ENCODE measurements at places on chromosomes 2 and 18.

DNA sequence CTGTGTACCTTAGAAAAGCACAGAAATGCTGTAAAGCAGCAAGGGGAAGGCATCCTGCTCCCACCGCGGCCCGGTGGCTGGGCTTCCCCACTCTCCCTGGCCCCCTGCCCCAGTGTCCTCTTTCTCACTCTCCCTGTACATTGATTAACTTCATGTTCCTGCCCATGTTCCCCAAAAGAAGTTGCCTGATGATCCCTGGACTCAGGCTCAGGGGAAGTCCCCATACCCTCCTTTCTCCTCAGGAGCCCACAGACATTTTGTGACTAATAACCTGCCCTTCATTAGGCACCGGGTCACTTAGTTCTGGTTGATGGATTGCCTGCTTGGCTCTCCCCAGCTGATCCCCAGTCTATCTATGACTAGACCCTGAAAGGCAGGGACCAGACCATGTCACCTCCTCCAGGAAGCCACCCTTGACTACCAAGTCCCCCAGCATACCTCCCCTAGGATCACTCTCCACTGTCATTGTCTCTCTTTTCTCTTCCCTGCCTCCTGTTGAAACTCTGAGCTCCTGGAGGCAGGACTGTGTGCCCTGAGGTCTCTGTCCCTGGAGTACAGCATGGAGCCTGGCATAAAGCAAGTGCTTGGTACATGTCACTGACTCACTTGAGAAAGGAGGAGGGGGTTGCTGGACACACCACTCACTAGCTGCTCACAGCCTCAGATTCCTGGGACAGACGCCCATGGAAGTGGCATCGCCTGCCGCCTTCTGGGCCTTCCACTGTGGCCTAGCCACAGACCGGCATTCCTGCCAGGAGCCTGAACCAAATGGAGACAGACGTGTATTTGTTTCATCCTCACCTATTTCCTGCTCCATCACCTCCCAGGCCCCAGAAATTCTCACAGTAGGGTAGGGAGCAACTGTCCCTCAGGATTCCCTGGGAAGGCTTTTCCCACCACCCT, 13.5 kb downstream of the MALL start:
- DNase-seq = no peak

GRCh38 chr2:236078297-236079255, 89.6 kb downstream of the GBX2 start:
- DNase-seq = no peak

GRCh38 chr2:59366288-59366687, 1125.2 kb upstream of the FANCL start:
- no peak for DNase-seq

DNA sequence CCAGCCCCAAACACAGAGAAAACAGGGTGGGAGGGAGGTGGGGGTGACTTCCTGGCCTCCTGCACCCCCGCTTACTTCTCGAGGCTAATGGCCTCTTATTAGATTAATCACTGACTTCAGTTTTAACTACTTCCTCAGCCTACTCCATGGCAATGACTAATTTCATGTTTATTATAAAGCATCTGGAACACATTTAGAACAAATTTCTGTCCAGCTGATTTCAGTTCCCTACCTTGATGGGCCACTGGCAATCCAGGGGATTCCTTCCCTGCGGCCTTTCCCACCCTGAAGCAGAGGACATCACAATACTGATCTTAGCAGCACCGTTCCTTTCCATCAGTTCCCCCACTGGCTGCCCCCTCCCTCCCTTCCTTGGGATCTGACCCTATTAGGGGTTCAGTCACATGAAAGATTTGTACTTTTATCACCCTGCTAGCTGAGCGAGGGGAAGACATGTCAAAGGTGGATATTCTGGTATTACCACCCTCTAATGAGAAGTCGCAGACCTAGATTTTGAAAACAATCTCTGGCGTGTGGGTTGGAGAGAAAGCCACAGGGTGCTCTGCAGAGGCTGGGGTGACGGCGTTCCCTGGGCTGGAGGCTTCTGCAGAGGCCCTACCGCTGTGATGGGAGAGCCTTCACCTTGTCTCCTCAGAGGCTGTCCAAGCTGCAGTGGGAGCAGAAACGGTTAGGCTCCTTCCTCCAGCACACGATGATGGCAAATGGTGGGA, 67.6 kb downstream of the KIAA2012 start:
- DNase-seq = no peak

- no peak for DNase-seq
Observed at GRCh38 chr18:57772387-57772799, 30.7 kb downstream of the ATP8B1 start.

GRCh38 chr2:227370791-227371312, 8.3 kb downstream of the TM4SF20 start:
- no peak for DNase-seq

GRCh38 chr2:128322715-128323554, 4.3 kb upstream of the HS6ST1 start:
- no peak for DNase-seq

DNA sequence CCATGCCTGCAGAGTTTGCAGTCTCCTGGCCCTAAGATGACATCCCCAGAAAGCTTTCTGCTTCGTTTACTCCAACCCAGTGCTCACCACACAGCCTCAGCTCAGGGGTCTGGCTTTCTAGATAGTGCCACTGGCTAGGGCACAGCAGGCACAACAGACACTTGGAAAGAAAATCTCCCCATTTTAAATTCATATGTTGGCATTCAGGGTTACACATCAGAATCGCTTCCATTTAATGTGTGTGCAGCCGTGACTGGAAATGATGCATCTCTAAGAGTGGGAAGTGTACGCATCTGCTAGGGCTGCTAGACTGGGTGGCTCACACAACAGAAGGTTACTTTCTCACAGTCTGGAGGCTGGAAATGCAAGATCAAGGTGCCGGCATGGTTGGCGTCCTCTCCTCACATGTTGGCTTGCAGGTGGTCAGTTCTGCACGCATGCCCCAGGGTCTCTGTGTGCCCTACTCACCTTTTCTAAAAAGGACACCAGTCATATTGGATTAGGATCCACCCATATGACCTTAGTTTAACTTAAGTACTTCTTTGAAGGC, 329.4 kb upstream of the RAB12 start:
- DNase-seq = no peak

GRCh38 chr18:32542221-32542798, 71.6 kb upstream of the GAREM1 start:
- DNase-seq = no peak

DNA sequence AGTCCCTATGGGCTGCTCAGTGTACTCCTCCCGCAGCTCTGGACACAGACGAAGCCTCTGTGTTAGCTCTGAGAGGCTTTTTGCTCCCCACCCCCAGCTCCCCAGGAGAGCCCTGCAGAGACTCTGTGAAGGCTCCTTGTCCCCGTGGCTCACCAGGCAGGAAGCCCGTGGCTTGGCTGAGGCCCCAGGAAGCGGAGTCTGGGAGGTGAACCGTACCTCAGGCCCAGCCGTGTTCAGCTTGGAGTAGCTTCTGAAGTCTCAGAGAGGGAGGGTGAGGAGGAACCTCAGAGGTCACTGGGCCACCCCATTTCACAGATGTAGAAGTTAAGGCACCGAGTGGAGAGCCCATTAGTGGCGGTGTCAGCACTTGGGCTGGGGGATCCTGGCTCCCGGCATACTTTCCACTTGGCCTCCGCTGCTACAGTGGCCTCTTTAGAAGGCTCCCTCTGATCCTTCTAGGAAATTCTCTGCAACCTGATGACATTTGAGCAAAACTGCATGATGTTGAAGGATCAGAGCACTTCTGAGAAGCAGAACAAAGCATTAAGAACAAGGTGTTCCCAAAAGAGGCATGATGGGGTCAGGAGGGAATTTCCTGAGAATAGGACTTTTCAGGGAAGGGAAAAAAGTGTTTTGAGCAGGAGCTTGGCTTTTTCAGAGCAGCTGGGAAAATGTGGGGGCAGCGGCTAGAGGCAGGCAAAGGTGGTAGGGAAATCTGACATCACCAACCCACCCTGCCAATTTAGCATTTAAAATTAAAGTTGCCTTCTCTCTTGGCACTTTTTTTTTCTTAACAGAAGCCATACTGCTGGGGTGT, 79.1 kb downstream of the MCFD2 start:
- DNase-seq = no peak

- DNase-seq = no peak
Observed at GRCh38 chr2:233796254-233796653, 18.1 kb downstream of the MROH2A start.

- DNase-seq = no peak
Observed at GRCh38 chr2:82857967-82858366, 1601.1 kb downstream of the SUCLG1 start.

- DNase-seq = no peak
Observed at GRCh38 chr2:121409966-121410365, 120.7 kb upstream of the RNU4ATAC start.

GRCh38 chr2:20035955-20036666, 15.3 kb downstream of the LAPTM4A start:
- DNase-seq = no peak

- no peak for DNase-seq
Observed at GRCh38 chr2:237735798-237736197, 62.8 kb upstream of the RBM44 start.

- no peak for DNase-seq
Observed at GRCh38 chr2:232833830-232834229, 36.2 kb upstream of the SNORC start.

- DNase-seq = no peak
Observed at GRCh38 chr18:78721981-78722380, 257.6 kb upstream of the SALL3 start.

DNA sequence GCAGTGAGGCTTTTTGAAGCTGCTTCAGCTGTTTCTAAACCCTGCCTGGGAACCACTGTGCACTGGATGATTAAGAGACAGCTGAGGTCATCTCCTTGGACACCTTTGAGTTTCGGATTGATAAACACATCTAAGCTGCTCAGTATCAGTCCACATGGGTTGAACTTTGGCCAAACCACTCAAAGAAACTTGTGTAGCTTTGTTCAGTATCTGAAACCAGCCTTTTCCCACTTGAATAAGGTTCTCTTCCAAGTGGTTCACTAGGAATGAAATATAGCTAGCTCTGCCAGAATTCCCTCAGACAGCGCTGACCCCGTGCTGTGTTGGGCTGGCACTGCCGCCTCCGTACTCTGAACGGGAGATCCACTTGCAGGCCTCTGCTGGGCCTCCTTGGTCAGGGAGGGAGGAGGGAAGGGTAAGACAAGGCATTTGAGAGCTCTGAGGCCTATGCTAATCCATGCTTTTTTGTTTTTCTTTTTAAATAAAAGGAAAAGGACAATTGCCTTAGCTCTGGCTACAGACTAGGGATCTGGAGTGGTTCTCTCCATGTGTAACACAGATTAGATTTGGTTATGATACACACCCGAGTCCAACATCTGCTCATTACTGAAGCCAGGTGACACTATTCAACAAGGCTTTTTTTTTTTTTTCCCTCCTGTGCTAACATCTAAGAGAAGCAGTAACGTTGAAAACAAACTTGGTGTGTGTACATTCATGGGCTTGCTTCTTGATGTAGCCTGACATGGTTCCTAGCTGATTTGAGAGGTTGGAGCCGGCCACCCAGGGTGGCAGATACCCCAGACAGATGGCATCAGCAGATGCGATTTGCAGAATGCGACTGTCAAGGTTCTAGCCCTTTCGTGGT, 67.7 kb downstream of the NCK2 start:
- DNase-seq = no peak

- DNase-seq = no peak
Observed at GRCh38 chr2:39581866-39582265, 83.9 kb upstream of the TMEM178A start.

DNA sequence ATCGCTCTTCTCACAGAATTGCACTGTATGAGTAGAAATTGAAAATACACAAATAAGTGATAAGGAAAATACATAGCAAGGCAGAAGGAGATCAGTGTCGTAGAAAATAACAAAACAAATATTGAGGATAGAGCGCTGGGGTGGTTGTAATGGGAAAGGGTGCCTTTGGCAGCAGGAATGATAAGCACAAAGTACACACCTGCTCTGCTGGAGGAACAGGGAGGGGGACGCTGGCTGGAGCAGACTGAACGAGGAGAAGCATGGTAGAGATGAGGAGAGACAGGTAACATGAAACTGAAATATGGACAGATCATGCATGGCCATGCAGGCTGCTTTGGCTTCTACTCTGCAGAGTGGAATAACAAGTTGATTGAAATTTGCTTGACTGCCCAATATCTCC, 181.2 kb upstream of the FSHR start:
- DNase-seq = no peak

DNA sequence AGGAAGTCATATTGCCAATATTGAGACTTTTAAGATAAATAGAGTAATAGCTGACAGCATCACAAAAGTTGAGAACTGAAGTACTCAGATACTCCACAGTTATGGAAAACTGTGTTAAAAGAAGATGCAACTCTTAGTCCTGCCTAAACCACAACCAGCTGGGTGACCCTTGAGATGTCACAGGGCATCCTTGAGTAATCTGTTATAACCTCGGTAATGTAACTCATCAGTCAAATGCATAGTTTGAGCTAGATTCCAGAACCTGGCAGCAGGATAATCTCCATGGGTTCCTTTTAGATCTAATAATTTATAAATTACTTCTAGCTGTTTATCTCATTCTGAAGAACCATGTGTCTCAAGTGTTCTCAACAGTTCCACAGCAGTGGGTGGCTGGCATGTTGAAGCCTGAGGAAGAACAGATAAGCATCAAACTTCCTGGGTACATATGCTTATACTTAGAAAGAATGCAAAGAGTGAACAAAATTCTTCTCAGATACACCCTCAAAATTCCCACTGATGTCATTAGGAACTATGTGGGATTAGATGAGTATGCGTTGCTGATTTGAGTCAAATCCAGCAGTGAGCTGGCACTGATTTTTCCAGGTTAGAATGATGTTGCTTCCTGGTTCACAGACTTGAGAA, 304.1 kb upstream of the ERBB4 start:
- no peak for DNase-seq

- DNase-seq = peak; percentile 48
Observed at GRCh38 chr2:207223051-207223450, 57.3 kb upstream of the KLF7 start.

Measured in activated CD8-positive, alpha-beta T cell treated with anti-CD3 and anti-CD28 coated beads for 36 hours (primary cell).